ENCODE measurements at places on chromosomes 2 and 18.

DNA sequence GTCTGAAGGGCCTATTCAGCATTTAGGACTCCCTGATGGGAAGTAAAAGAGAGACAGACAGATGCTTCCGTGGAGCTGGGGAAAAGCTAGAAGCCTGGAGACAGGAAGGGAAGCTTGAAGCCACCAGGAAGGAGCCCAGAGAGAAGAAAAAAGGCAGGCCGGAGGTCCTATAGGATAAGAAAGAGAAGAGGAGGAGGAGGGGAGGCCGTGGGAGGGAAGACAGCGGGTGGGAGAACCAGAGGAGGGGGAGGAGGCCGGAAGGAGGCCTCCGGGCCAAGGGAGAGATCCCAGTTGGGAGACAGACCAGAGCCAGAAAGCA lies 107.1 kb upstream of the PKDCC start:
- DNase-seq = no peak

DNA sequence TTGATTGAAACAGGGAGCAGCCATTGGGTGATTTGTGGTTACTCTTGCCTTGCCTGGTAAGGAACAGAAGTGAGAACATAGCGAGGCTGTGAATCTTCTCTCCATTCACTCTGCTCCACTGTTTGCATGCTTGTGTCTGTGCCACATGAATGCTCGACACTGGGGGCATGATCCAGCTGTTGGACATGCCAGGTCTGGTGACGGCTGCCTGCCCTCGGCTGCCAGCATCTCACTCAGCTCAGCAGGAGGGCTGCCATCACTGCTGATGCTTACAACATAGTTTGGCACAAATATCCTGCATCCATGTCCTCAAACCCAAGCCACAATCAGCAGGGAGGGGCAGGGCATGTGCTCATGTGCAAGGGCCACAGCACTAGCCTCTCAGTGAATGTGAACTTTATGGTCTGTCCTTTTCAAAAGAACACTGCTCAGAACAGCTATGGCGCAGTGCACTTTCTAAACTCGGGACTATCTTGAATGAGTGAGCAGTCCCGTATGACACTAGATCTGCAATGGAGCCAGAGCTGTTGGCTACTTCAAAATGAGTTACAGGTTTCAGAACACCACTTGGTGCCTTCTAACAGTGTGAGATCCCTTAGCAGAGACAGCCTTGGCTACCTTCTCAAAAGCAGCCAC lies 126.3 kb downstream of the NRP2 start:
- no peak for DNase-seq

DNA sequence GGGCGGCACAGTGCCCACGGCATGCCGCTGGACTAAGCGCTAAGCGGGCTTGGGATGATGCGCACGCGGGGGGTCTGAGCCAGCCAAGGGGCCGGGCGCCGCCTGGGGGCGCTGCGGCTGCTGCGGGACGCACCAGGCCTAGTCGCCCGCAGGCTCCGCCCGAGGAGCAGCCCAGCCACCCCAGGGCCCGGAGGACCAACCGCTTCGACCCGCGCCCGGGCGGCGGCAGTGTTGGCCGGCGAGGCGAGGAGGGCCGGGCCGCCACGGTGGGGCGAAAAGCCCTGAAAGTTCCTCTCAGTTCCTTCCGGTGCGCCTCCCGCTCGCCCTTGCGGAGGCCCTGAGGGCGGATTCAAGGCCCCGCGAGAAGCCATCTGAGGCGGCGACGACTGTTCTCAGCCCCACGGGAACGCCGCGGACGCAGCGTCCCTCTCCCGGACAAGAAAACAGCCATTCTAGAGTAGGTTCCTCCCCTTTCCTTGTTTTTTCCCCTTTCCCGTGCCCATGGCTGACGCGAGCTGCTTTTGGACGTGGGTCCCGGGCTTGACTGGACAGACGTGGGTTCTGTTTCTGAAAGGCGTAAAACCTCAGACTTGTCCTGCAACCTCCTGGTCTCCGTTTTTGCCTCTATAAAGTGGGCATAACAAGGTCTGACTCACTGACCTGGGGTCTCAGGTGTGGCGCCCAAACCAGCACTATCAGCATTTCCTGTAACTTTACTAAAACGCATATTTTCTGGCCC lies at the start of gene ANKAR:
TSS of gene ANKAR (plus strand) at position 297 of the 739 bp plus-strand sequence. CDS start 1,821 bp downstream, outside the sequence.
- peak; percentile 90 for DNase-seq

DNA sequence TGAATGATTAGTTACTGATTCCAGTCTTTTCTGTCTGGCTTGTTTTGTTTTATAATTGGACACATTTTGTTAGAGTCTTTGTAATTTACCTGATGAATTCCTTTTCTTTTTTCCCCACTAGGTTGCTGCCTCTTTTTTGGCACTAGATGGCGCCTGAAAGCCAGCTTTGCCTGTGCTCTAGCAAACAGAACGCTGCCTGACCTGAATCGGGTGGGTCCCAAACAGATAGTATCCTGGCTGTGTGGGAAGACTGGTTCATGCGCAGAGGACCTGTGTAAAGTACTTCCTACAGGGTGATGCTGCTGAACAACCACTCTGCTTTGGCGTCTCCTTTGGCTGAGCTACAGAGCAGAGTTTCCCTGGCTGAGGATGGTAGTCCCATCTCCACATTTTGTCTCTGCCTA lies 288.2 kb downstream of the IKZF2 start:
- no peak for DNase-seq

GRCh38 chr2:175019566-175020327 lies 14.6 kb upstream of the CHN1 start:
- no peak for DNase-seq

DNA sequence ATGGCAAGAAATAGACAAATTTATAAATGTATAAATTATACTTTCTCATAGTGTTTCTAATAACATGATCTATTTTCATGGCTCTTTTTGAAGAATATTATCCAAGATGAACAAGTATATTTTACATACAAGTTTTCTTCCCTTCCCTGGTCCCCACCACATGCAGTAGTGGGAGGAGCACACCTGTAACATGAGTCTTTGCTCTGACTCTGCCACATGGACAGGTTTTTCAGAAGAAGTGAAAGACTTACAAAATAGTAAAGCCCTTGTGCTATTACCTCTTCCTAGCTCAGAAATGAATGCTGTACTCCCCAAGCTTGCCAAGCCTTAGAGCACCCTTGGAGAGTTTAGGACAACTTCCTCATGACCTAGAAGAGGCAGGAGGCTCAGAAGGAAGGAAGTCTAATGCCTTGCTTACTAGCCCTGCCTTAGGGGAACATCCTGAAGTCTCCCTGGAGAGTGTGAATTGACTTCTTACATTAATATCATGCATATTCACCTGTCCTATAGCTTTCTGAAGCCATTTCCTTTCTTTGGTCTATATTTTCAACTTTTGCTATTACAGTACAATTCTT lies 18.4 kb downstream of the MXD1 start:
- DNase-seq = no peak

DNA sequence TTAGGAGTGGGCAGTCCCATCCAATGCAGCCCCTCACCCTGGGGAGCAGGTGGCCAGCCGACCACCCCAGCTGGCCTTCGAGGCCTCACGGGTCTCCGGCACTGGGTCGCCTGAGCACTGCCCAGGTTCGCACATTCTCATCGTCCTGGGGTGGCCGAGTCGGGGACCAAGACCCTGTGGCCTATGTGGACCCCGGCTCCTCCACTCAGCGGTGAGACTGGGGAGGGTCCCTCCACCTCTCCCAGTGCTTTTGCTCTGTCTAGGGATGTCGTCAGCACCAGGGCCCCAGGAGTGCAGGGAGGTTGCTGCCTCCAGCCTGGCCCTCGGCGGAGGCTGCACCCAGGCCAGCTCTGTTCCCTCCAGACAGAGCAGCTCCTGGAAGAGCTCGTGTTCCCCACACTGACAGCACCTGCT lies 89.6 kb downstream of the TPO start:
- DNase-seq = no peak

DNA sequence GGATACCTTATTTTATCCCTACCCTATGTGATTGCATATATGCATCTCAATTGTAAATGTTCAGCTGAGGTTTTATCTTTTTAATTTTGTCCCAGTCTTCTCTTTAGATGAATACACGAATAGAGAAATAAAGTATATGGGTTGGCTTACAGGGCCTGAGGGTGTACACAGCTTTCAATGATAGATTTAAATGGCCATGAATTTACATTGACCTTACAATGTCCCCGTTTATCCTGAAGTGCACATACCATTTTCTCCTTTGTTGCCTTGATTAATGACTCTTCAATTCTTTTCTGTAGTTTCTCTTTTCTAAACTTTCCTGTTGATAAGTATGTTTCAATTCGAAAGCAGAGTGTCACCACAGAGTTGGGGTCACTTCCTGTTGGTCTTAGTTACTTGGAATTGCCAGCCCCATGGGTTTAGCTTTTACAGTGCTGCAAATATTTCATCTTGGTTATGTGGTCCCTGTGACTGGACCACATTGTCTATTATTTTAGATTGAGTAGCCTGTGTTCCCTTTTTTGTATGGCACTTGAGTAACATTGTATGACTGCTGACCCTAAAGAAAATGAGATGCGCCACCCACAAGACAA lies 1616.3 kb upstream of the ACVR2A start:
- no peak for DNase-seq

DNA sequence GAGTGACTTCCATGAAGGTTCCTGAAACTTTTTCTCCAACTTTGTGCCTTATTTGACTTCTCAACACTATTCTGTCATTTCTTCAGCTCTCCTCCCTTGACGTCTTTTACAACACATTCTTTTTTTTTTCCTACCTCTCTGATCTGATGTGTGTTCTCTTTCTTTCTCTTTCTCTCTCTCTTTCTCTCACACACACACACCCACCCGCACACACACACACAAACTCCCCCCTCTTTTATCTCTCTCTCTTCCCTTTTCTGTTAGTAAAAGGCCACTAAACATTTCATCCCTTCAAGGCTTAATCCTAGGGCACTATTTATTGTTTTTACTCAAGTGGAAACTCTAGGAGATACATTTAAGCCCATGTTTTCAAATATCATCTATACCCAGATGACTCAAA lies 107.8 kb upstream of the CNTNAP5 start:
- DNase-seq = no peak
